Left kidney (tissue), 8 donors: ENCODE measurements at places on chromosomes 1 and 21.

- no peak for DNase-seq
Observed at GRCh38 chr1:227900571-227901051, 47.1 kb downstream of the WNT9A start.

DNA sequence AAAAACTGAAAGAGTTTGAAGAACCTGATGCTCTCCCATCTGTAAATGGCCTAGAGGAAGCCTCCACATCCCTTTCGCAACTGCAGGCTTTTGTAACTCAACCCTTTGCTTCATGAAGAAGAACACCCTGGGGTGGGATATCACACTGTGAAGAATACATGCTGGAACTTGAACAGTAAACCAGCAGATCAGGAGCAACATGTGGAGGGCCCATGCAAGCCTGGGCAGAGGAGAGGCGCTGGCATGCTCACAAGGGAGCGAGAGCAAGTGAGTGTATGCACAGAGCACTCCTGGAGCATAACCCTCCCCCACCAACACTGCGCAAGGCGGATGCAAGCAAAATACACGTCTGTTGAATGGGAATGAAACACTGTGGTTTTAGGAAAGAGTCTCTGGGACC lies 24.6 kb upstream of the SPAG17 start:
- no peak for DNase-seq

DNA sequence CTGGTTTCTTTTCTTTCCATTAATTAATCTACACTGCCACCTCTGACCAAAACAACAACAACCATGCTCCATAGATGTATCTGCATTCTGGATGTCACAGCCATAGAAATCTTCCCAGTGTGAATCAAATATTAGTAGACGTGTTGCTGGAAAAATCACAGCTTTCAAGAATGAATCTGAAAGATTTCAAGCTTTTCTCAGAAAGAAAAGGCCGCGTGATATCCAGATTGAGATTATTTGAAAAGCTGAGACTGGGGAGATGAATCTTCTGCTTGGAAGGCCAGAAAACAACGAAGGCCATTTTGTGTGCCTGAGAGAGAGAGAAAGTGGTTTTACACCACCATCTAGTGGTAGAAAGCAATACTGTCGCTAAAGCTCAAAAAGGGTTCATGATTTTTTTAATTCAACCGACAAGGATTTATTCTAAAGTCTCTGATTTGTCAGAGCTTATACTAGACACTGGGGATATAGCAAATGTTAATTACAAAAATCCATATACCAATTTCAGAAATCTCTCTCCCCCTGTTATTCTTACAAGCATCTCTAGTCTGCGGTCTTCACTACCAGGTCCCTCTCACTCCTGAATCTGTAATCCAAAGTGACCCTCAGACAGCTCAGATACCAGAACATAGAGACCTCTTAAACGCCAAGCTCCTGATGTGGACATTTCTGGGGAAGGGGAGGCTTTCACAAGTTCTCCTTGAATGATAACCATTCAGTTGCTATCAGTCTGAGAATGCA lies 87.5 kb upstream of the SGIP1 start:
- peak; percentile 73 for DNase-seq

DNA sequence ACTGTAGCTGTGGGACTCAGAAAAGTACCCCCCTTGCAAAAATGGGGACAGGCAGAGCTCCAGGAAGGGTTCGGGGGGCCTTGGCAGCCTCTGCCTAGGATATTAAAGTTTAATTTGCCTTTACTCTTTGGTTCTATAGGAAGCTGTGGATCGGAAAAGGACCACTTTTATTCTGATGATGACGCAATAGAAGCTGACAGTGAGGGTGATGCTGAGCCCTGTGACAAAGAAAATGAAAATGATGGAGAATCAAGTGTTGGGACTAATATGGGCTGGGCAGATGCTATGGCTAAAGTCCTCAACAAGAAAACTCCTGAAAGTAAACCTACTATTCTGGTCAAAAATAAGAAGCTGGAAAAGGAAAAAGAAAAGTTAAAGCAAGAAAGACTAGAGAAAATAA lies 17.1 kb downstream of the RRP15 start:
- DNase-seq = no peak

DNA sequence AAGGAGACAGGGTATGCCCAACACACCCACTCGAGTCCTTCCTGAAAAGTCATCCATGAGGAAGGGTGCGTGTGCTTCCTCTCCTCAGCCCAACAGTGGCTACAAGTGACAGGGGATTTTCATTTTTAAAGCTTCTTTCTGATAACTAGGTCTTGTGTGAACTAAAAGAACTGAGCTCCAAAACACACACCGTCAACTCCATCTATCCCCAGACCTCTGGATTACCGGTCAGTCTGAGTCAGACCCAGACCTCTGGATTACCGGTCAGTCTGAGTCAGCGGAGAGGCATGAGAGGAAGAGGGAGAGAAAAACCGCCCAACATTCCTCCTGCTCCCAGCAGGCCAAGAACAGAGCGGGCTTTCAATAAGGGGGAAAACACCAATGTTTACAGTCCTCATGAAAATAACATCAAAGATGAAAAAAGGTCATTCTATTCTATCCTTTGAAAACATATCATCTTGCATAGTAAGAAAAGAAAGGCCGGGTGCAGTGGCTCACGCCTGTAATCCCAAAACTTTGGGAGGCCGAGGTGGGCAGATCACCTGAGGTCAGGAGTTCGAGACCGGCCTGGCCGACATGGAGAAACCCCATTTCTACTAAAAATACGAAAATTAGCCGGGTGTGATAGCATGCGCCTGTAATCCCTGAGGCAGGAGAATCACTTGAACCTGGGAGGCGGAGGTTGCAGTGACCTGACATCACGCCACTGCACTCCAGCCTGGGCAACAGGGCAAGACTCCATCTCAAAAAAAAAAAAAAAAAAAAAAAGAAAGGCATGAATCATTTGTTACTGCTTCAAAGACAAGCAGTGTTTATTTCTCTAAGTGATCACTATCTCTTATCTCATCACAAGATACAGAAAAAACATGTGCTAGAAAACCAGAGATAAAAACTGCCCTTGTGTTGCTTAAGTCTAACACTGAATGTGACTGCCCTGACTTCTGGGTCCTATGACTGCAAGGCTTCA lies 3.4 kb downstream of the PTTG1IP start:
- DNase-seq = no peak
